ENCODE measurements at places on chromosomes 4 and X.
A peak's percentile ranks its signal among the peaks of the same experiment; 100 is the strongest.

GRCh38 chr4:24855741-24856140, 57.1 kb downstream of the CCDC149 start:
- DNase-seq, result no peak

DNA sequence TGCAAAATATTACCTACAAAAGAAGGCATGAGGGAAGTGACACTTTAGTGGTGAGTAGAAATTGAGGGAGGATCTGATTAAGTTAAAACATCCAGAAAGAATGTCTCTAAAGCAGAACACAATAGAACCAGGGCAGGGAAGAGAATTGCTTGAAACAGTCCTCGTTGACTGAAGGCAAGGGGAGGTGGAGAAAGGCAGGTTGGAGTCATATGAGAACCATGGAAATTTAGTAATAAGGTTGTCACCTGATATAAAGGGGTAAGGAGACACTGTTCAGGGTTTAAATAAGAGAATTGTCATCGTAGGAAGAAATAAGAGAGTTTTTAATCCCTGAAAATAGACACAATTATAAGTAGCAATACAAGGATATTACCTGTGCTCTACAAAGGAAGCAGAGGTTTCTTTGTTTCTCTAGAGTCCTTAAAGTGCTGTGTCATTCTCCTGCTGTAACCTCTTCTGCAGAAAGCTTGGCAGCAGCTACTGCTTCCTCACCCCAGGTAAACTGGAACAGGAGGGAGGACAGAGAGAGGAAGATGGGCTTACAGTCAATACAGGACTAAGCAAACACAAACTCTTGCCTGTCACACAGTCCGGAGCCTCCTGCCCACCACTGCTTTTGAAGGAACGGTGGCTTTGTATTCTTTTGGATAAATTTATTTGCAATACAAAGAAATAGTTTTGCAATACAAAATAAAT, 258.4 kb downstream of the PPARGC1A start:
- DNase-seq, result no peak

- DNase-seq, result peak; percentile 52
These were observed 19.7 kb downstream of the NHSL2 start for GRCh38 chrX:71930298-71930697.

DNA sequence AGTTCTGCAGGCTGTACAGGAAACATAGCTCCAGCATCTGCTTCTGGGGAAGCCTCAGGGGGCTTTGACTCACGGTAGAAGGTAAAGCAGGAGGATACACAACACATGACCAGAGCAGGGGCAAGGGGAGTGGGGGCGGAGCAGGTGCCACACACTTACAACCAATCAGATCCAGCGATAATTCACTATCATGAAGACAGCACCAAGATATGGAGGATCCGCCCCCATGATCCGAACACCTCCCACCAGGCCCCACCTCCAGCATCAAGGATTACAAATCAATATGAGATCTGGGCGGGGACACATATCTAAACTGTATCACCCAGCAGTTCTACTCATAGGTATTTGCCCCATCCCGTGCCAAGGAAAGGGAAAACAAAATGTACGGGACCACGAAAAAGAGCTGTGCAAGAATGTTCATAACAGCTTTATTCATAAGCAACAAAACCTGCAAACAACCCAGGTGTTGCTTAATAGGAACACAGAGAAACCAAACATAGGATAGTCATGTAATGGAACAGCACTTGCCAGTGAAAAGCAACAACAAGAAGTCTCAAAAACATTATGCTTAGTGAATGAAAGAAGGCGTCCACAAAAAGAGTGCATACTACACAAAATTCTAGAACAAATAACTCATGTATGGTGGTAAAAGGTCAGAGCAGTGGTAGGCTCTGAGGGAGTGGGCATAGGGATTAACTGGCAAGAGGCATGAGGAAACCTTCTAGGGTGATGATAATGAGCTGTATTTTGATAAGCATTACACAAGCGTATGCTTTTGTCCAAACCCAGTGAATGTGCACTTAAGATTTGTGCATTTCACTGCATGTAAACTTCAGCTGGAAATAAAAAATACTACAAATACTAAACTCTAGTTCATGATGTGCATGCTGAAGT, 130.9 kb upstream of the FAM9B start:
- DNase-seq, result peak; percentile 28

GRCh38 chrX:140572724-140573123, 67.9 kb upstream of the SOX3 start:
- peak; percentile 23 for DNase-seq

- peak; percentile 70 for DNase-seq
These were observed 344.9 kb downstream of the BCOR start for GRCh38 chrX:39752815-39753214.

- DNase-seq, result no peak
These were observed 13.4 kb upstream of the HERC5 start for GRCh38 chr4:88443486-88443885.

DNA sequence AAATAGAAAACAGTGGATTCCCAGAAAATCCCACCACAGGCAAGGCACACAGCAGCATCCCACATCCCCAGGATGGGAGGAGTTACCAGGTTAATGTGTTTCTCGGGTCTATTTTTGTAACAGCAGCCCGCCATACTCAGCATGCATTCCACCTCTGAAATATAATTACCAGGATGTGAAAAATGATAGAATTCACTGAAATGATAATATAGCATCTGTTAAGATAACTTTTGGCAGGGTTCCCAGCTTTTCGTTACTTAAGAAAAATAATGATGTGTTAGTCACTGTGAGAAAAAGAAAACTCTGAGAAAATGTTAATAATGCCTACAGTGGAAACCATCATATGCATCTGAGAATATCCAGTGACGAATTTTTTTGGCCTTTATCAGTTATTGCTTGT, 87.1 kb downstream of the VCX2 start:
- peak; percentile 60 for DNase-seq

GRCh38 chr4:88757067-88757466, 59.4 kb upstream of the NAP1L5 start:
- no peak for DNase-seq

DNA sequence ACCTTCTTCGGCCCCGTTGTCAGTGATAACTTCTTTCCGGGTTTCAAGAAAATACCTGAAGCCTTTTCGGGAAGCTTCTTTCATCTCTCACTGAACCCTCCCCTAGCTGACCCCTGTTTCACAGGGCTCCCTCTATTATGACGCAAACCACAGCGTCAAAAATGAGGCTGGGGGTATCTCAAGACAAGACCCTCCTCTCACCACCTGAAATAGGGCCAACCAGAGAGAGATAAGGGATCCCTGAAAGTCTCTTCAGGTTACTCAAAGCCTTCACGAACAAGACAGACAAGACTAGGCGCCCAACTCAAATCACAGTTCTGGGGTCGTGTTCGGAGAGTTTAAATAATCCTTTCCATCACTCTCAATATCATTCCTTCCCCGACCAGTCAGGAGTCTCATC, 1.2 kb downstream of the PHF8 start:
- no peak for DNase-seq

GRCh38 chr4:3845094-3845743, 79.0 kb downstream of the ADRA2C start:
- no peak for DNase-seq

- DNase-seq, result no peak
These were observed 132.2 kb downstream of the AFAP1 start for GRCh38 chr4:7807351-7807921.

- DNase-seq, result no peak
These were observed 65.7 kb upstream of the STX18 start for GRCh38 chr4:4607336-4608213.

GRCh38 chr4:24840362-24840761, 45.0 kb downstream of the SOD3 start:
- DNase-seq, result no peak

GRCh38 chr4:53532521-53532920, 58.8 kb downstream of the LNX1 start:
- peak; percentile 23 for DNase-seq

GRCh38 chr4:162952232-162952631, 214.5 kb downstream of the NAF1 start:
- peak; percentile 0 for DNase-seq

GRCh38 chr4:103902730-103903129, 182.9 kb upstream of the TACR3 start:
- DNase-seq, result no peak

- peak; percentile 82 for DNase-seq
These were observed 43.0 kb upstream of the GABRA2 start for GRCh38 chr4:46432923-46433322.

GRCh38 chr4:147182041-147182440, 236.4 kb upstream of the TTC29 start:
- no peak for DNase-seq

DNA sequence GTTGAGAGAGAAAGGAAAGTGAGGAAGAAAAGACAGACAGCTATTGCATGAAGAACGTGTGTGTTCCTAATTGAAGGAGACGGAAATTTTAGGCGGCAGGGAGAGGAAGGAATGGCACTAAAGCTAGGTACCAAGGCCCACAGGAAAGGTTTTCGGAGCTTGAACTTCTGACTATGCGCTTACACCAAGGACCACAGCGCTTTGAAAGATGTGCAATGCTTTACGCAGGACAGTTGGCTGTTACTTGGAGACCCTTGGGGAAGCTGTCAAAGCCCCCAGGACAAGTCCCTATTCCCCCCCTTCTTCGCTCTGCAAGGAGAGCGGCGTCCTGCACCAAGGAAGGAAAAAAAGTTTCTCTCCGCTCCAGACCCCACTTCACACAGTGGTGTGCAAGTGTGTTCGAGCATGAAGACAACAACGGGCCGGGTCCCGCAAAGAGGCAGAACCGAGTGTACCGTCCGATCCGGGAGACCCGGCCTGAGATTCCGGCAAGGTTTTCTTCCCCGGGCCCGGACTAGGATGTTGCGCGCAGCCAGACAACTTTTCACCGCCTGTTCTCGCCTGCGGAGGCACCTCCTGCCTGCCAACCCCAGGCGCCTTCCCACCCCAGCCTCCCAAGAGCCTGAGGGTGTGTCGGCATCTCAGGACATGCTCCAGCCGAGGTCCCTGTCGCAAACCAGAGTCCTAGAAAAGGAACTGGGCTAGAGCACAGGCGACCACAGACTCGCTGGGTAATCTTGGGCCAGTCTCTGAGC, 896 bp downstream of the KDR start:
- DNase-seq, result peak; percentile 44

DNA sequence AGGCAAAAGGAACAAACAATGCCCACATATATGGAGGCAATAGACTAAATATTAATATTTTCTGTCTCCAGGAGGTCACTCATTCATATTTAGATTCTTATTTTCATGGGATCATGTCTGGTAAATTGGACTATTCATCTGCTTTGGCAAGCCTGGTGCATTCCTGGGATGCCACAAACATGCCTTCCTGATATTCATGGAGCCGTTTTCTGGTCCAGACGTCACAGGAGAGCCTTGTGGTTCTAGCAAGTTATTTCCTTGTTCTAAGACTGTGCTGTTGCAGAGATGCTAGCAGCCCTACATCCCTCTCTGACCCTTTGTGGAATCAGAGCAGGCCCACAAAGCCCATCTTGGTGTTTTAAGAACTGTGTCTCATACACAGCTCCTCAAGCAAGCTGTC, 16.1 kb upstream of the EXOSC9 start:
- peak; percentile 98 for DNase-seq

GRCh38 chrX:39688576-39689375, 409.0 kb downstream of the BCOR start:
- DNase-seq, result peak; percentile 40

DNA sequence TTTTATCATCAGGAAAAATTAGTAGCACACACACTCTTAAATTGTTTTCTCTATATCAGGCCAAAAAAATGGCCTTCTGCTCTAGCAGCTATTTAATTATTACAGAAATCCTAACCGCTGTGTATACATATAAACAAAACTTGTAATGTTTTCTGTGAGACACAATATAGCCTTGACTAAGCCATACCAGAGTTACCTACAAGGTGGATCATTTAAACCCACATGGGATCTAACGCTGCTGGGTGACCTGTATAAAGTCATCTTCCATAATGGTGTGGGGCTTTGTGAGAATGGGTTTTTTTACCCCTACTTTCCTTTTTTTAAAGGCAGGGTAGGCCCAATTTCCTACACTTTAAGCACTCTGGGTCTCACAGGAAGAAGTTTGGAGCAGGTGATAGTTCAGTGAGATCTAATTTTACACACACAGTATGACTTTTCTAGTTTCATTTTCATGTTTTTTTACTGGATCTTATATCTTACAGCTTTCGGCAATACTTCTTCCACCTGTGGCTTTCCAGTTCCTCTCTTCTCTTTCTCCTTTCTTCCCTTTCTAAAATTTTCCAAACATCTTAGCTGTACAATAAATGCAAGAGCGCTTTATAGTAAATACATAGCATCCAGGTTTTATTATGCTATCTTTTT, 66.9 kb upstream of the MMAA start:
- DNase-seq, result no peak

- no peak for DNase-seq
These were observed 10.9 kb downstream of the RTL5 start for GRCh38 chrX:72120837-72121236.

DNA sequence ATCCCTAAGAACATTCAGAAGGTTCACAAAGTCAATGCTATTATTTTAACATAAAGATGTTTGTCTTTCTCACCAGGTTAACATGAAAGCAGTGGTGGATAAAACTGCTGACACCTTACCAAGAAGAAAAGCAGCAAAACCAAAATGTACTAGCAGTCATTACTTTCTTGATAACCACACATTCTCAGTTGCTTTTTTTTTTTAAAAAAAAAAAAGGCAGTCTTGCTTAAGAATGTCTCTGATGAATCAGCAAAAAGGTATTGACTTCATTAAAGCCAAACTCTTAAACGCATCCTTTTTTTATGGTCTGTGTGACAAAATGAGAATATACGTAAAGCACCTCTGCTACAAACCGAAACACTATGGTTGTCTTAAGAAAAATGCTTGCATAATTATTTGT, 31.9 kb downstream of the CDKL2 start:
- DNase-seq, result peak; percentile 48

DNA sequence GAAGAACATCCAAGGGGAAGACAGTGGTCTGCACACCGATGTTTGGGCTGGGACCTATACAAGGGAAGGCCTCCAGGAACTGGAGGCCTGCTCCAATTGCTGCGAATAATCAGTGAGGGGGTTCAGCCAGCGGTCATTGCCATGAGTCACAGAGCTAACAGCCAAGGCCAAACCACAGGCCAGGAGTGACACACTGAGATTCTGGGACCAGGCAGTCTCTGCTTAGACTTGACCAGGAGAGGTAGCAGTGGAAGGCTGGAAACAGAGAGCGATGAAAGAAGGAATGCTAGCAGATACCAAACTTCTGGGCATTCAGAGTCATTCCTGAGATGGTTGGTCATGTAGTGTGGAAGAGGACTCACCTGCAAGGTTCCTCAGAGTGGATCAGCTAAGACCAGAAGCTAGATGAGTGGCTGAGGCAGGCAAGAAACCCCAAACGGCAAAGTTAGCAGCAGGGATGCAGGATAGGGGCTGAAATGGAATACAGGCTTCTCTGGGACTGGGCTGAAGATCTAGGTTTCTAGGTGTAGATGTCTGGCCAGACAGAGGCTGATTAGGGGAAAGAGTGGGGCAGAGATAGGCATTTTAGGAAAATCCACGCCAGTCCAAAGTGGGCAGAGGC, 54.7 kb downstream of the CNGA2 start:
- peak; percentile 80 for DNase-seq

DNA sequence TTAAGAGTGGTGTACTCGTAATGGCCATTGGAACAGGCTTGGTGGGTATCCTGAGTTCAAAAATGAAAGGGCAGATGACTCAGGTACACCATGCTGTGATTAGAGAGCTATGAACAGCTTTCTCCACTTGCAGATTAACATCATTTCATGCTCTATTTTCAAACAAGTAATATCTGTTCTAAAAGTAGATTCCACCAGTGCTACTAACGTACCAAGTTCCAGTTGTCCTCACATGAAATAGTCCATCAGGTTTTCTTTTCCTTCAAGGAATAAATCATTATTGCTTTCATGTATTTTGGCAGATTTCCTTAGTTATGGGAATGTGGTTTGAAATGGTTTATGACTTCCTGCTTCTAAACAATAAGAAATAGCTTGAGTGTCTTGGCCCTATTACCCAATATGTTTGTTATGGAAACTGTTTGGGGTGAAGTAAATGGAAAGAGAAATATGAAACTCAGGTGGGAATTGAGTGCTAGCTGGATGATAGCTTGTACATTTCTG, 49.9 kb downstream of the PCDH7 start:
- peak; percentile 90 for DNase-seq
